Activated B cell treated with CpG ODN at 0.5 μM for 24 hours (primary cell): ENCODE measurements at places on chromosomes 3 and 15.

DNA sequence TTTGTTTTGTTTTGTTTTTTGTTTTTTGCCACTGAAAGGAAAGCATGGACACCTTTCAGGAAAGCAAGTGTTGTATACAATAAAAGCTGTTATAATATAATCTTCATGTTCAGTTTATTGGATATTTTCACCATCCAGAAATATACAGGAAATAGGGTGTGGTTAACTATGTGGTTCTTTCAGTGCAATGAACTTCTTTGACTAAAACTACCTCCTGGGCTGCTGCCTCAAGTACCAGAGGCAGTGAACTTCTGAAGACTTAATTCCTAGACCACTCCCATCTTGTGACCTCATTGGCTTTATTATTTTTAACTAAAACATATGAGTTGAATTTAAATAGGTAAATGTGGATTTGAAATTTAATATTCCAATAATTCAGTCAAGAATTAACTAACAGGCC lies 27.1 kb upstream of the TBL1XR1 start:
- DNase-seq: no peak

GRCh38 chr15:45606413-45606812 lies 19.2 kb downstream of the BLOC1S6 start:
- no peak for DNase-seq

DNA sequence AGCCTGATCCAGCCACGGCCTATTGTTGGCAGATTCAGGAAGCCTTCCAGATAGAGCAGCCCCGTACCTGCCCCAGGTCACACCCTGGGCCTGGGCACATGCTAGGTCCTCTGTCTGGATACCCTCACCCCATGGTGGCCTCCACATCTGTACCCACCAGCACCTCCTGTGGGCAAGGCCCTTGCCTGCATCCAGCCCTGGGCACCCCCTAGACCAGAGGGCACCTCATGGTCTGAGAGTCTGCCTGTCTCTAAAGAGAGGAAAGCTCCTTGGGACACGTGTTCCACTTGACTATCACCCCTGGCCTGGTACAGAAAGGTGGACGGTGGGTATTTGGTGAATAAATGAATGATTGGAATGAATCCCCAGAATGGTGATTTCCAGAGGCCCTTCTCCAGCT lies 8.9 kb upstream of the COMMD4 start:
- DNase-seq: no peak

- no peak for DNase-seq
These were observed 145.9 kb downstream of the OR4M2 start for GRCh38 chr15:22226034-22226790.

GRCh38 chr15:51697163-51697562 lies 15.9 kb downstream of the SCG3 start:
- no peak for DNase-seq

DNA sequence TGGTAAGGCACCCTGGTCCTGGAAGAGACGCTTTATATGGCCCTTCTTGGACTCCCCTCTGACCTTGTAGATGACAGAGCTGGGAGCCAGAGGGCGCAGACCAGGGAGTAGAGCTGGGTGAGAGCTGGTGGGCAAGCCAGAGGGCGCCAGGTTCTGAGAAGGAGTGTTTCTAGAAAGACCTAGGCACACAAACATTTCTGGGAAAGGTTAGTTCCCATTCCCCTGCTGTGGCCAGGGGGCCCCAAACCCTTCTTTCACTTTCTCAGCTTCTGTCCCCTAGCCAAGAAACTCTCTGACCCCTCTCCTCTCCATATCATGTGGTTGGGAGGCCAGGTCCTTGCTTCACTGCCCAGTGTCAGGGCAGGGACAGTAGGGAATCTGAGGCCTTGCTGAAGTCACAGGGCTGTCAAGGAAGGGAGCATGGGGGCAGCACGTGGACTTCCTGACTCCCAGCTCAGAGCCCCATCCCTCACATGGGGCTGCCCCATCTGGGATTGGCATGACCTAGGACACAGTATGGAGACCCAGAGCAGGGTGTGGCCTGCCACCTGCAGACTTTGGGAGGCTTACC lies 3.6 kb downstream of the HEMK1 start:
- DNase-seq: no peak

GRCh38 chr15:75750261-75751050 lies 37.8 kb upstream of the CSPG4 start:
- DNase-seq: no peak

GRCh38 chr3:129549805-129550204 lies 6.8 kb downstream of the H1-8 start:
- DNase-seq: no peak

DNA sequence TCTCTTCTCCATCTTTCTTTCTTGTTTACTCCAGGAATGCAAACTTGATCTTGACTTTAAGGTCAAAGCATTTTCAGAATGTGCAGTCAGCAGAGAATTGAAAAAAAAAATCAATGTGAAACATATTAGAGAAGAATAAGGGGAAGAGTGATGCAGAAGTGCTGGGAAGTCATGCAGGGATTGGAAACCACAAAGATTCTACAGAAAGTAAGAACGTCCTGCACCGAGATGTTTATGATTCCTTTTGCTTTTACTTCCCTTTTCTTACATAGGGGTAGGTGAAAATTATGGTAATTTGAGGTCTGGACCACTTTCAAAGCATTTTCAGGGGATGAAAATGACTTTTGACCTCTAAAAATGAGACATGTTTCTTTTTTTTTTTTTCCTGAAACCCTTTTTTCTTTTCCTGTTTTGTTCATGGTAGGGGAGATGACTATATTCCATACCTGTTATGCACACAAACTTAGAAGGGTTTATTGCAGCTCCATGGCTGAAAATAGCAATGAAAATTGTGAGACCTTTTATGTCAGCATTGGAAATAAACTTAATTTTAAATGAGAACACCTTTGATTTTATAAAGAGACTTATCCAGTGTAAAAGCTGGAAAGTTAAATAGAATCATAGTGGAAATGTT lies 623.5 kb upstream of the TBL1XR1 start:
- DNase-seq: no peak

- DNase-seq: no peak
These were observed 145.9 kb downstream of the MEIS2 start for GRCh38 chr15:36954486-36954885.

GRCh38 chr15:74427607-74428441 lies 5.9 kb downstream of the SEMA7A start:
- no peak for DNase-seq
